ENCODE measurements at places on chromosomes 13 and 19.

DNA sequence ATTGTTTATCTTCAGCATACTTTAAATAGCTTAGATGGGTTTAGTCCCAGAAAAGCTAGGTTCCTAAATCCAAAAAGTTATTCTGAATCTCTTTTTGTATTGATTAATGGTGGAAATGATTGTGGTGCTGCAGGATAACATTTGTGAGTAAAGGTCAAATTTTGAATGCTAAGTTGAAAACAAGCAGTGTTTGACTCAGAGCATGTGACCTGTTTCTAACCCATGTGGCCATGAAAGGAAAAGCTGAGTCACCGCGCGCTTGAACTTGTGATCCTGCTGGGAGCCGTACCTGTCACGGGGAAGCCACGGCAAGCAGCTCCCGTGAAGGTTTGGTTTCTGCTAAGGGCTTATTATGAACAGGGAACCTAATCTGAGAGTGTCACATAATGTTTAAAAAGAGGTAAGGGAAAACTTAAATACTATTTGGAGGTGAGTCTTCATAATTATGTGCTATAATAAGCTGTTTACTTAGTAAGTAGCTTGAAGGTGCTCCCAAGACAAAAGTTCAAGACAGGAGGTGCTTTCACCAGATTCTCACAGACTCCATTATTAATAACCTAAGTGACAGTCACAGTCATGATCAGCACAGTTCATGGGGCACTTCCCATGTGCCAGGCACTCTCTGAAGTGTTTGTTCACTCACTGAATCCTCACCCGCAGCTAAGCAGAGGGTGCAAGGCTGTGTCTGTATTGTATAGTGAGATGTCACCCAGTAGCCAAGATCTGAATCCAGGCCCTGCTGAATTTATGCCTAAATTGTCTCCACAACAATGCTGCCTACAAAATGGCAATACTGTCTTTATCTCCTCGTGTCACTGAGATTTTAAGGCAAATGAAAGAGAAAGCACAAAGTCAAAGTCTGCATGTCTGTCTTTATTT, 286.5 kb downstream of the MYO16 start:
- peak overlapping the region; percentile 13 for H3K4me3 ChIP-seq
- no peaks in the 10 kb centered on the region for H3K27me3 ChIP-seq
- peak overlapping the region; percentile 39 for H3K27ac ChIP-seq
- DNase-seq: peak; percentile 80
- no peaks in the 10 kb centered on the region for H3K36me3 ChIP-seq
- no peaks in the 10 kb centered on the region for H3K4me1 ChIP-seq

DNA sequence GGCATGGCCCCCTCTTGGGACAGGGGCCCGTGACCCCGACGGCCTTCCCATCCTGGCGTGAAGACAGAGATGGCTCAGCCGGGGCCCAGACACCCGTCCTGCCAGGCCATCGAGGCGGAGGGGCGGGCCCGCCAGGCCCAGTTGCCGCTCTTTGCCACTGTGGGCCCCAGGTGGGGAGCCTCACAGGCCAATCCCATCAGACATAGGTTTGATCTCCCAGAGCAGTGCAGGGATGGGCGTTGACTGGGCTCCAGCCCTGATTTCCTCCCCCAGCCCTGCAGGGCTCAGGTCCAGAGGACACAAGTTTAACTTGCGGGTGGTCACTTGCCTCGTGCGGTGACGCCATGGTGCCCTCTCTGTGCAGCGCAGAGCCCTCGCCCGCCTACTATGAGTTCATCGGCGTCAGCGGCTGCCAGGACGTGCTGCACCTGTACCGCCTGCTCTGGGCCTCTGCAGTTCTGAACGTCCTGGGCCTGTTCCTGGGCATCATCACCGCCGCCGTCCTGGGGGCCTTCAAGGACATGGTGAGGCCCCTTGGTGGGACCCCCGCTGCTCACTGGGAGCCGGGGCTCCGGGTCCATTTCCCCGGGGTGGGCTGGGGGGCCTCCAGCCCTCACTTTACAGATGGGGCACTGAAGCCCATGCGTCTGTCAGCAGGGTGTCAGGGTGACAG, 42.4 kb downstream of the TMEM255B start:
- no peak overlapping the region for H3K4me3 ChIP-seq
- no peaks in the 10 kb centered on the region for H3K36me3 ChIP-seq
- peaks cover 5% of the 10 kb centered on the region for H3K27me3 ChIP-seq
- H3K27ac ChIP-seq: no peak overlapping the region

DNA sequence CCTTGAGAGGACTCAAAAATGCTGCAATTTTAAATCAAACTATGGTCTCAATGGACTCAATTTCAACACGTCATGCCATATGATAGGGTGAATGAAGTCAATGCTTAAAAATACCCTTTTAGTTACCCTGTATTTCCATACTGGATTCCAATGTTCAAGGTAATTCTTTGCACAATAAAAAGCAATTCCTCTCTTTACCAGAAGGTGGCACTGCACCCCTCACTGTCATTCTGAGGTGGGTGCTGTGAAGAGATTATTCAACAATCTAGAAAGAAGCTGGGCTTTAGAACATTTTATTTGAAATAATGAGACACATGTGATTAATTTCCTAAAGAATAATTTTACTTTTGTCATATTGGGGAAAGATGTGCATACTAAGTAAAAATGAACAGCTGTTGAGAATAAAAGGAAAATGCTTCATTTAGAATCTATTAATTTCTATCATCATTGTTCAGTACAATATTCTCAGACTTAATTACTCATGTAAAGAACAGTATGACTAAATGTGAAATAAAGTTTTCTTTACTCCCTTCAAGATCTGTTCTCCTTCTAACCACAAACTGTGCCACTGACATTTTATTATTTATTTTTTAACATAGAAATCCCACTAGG, 789.1 kb downstream of the GPC5 start:
- no peaks in the 10 kb centered on the region for H3K27me3 ChIP-seq
- H3K27ac ChIP-seq: no peak overlapping the region
- no peak overlapping the region for H3K4me3 ChIP-seq
- DNase-seq: no peak
- H3K4me1 ChIP-seq: no peaks in the 10 kb centered on the region
- H3K36me3 ChIP-seq: no peaks in the 10 kb centered on the region

DNA sequence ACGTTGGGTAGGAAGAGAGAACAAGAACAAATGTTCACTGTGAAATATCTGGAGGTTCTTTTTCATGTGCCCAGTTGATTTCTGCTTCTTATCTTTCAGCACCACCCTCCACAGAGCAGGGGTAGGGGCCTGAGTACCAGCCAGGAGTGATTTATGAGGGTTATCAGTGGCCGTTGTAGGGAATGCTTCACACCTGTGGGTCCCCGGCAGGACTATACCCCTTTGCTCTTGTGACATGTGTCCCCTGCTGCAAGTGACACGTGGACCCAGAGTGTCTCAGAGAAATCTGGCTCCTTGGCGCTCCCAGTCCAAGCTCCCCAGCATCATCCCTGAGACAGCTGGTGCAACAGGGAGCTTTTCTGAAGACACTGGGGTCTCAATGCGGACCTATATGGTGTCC, 29.7 kb downstream of the SIAH3 start:
- H3K27ac ChIP-seq: no peak overlapping the region
- no peaks in the 10 kb centered on the region for H3K36me3 ChIP-seq
- H3K27me3 ChIP-seq: no peaks in the 10 kb centered on the region
- H3K4me1 ChIP-seq: no peaks in the 10 kb centered on the region
- DNase-seq: no peak

DNA sequence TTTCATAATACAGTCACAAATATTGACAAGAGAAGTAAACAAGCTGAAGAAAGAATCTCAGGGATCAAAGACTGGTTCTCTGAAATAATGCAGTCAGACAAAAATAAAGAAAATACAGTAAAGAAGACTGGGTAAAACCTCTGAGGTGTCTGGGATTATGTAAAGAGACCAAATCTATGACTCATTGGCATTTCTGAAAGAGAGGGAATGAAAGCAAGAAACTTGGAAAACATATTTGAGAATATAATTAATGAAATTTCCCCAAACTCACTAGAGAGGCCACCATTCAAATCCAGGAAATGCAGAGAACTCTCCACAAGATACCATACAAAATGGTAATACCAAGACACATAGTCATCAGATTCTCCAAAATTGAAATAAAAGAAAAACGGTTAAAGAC, 53.0 kb upstream of the GPC6 start:
- no peaks in the 10 kb centered on the region for H3K4me1 ChIP-seq
- H3K27ac ChIP-seq: no peak overlapping the region

DNA sequence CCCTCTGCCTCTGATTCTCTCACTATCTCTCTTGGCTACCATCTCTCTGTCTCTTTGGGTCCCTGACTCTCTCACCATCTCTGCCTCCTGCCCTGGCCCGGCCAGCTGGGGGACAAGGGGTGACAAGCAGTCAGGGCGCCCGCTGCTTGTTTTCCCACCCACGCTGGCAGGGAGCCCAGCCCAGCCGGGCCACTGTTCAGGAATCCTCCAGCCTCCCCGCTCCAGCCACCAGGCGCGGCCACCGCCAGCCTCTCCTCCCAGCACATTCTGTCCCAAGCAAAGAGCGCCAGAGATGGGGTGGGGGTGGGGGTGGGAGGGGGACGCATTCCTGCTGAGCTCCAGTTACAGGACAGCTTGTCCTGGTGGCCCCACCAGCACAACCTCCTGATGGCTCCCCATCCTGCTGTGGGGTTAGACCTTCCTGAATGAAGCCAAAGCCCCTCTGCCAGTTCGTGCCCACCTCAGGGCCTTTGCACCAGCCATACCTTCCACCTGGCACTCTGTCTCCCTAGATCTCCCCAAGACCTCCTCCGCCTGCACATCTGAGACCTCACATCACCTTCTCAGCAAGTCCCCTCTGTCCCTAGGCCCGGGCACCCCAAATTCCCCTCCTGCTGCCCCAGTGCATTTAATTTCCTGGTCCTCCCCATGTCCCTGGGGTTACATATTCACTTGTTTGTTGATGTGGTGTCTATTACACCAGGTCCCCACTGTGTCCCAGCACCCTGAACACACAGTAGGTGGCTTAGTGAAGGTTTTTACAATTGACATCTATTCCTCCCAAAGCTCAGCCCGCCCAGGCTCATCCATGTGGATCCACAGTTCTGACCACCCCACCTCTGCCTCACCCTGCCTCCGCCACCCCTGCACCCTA, 12.5 kb downstream of the ARRDC2 start:
- no peaks in the 10 kb centered on the region for H3K27me3 ChIP-seq
- peaks cover 64% of the 10 kb centered on the region for H3K4me1 ChIP-seq
- peak overlapping the region; percentile 97 for H3K27ac ChIP-seq
- H3K36me3 ChIP-seq: no peaks in the 10 kb centered on the region

DNA sequence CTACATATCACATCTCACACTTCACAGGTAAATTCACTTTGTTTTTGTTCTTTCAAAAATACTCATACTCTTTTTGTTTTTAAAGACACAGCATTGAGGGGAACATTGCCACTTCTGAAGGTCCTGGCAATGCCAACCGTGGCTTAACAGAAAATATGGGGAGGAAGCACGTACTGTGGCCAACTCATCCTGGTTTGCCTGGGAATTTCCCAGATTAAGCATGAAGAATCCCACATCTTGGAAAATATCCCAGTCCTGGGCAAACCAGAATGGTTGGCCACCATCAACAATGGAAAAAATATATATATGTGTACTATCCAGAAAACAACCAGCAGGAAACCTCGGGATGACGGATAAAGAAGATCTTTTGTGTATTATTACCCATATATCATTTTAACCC, 1032.2 kb upstream of the SLC10A2 start:
- H3K36me3 ChIP-seq: no peaks in the 10 kb centered on the region
- no peak overlapping the region for H3K4me3 ChIP-seq
- H3K27me3 ChIP-seq: no peaks in the 10 kb centered on the region
- DNase-seq: no peak

- no peak for DNase-seq
- no peak overlapping the region for H3K27ac ChIP-seq
- no peaks in the 10 kb centered on the region for H3K4me1 ChIP-seq
Observed at GRCh38 chr13:64283926-64284325, 2868.3 kb upstream of the PCDH20 start.

GRCh38 chr19:29076963-29077362, 136.0 kb downstream of the UQCRFS1 start:
- DNase-seq: no peak
- H3K36me3 ChIP-seq: no peaks in the 10 kb centered on the region
- H3K27ac ChIP-seq: no peak overlapping the region
- H3K4me1 ChIP-seq: no peaks in the 10 kb centered on the region
- H3K4me3 ChIP-seq: no peak overlapping the region

- H3K36me3 ChIP-seq: no peaks in the 10 kb centered on the region
- no peaks in the 10 kb centered on the region for H3K27me3 ChIP-seq
- H3K4me3 ChIP-seq: no peak overlapping the region
- DNase-seq: no peak
- H3K27ac ChIP-seq: no peak overlapping the region
Observed at GRCh38 chr13:84609716-84610115, 727.4 kb upstream of the SLITRK1 start.

DNA sequence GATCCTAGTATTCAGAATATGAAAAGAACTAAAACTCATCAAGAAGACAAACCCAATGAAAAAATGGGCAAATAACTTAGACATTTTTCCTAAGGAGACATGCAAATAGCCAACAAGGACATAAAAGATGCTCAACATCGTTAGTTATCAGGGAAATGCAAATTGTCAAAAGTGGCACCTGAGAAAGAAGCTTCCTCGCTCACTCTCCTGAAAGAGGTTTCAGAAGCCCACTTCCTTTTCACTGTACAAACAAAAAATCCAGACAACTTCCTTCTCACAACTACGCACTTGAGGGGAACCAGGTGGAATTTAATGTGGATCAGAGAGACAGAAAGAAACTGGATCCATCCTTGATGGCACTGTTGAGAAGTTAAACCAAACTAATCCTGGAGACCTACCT, 41.5 kb downstream of the KLF12 start:
- no peak for DNase-seq
- no peak overlapping the region for H3K27ac ChIP-seq
- H3K4me3 ChIP-seq: no peak overlapping the region
- peaks cover 29% of the 10 kb centered on the region for H3K4me1 ChIP-seq
- no peaks in the 10 kb centered on the region for H3K27me3 ChIP-seq
- no peaks in the 10 kb centered on the region for H3K36me3 ChIP-seq

- no peak overlapping the region for H3K4me3 ChIP-seq
- DNase-seq: no peak
- no peak overlapping the region for H3K27ac ChIP-seq
- no peaks in the 10 kb centered on the region for H3K27me3 ChIP-seq
- peaks cover 10% of the 10 kb centered on the region for H3K36me3 ChIP-seq
Observed at GRCh38 chr19:53076984-53077383, 26.2 kb downstream of the ZNF160 start.

- H3K27ac ChIP-seq: peak overlapping the region; percentile 70
- DNase-seq: peak; percentile 74
- peaks cover 3% of the 10 kb centered on the region for H3K36me3 ChIP-seq
Observed at GRCh38 chr19:12194827-12195731, 32.2 kb downstream of the ZNF136 start.

Measured in psoas muscle (tissue), 8 donors.